ENCODE measurements at places on chromosomes 2 and 18.

DNA sequence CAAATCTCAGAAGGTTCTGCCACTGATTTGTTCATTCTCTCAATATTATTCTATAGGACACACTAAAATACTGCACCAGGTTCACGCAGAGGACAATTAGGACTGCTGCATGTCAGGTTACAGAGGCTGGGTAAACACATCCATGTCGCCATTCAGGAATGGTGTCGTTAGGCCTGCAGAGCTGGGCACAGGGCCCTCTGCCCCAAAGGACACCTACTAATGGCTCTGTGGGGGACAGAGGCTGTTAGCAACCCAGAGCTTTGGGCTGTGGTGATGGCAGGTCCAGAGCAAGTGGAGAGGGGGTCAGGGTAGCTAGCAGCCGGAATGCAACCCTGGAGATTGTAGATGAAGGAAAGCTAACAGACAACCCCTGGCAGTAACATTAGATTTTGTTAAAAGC is 115.9 kb downstream of the TTC32 start:
- no peak for DNase-seq

DNA sequence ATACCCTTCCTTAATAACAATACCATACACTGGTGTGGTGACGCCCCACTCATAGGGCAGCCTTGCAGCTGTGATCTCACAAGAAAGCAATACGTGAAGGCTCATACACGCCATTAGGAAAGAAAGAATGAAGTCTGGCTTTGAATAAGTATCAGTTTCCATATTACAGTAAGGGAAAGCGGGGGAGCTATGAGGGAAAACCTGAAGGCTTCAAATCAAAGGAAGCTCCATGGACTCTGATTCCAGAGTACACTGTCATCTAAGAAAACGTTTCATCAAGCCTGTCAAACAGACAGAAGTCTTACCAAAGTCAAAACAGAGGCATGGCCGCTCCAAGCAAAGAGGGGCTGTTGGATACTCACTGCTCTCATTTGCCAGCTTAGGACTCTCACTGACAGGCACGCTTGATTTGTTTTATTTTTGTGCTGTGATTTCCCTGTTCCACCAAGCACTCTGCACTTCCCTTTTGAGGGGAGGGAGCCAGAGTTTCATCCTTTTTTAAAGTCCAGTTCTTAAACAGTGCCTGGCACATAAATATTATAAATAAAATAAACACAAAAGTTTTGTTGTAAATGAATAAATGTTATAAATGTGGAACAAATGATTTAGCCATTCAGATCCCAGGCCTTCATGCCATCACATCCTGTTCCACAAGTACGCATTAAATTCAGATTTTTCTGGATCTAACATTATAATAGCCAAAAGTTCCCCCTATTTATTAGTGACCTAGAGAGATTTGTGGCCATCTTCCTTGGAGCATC is 221.2 kb downstream of the PIEZO2 start:
- no peak for DNase-seq

GRCh38 chr2:146158072-146158674 is 1638.3 kb upstream of the ZEB2 start:
- DNase-seq: no peak

DNA sequence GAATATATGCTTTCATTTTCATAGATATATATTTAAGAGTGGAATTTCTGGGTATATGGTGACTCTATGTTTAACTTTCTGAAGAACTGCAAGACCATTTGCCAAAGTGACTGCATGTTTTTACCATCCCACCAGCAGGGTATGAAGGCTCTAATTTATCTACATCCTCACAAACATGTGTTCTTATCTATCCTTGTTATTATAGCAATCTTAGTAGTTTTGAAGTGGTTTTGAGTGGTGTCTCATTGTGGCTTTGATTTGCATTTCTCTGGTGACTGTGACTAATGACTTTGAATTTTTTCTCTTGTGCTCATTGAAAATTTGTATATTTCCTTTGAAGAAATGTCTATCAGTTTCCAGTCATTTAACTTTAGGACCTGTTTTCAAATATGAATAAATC is 310.2 kb upstream of the NRP2 start:
- DNase-seq: no peak

DNA sequence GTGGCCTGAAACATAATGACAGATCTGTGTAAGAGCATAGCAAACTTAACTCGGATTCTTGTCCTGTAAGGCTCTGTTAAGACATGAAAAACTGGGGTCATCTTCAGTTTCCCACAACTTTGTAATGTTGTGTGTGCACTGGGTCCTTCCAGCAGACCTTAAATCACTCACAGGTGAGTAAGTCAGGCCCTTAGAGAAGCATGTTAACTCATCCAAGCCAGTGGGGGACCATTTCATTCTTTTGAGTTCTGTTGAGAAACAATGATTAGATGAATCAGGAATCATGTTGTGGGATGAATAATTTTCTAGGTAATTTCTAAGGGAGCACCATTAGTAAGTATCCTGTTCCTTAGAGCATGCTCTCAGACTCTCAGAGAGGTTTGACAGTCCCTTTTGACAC is 167.1 kb downstream of the ESCO1 start:
- DNase-seq: no peak

GRCh38 chr2:239609607-239610310 is 208.9 kb upstream of the HDAC4 start:
- no peak for DNase-seq

- DNase-seq: no peak
Measured at GRCh38 chr2:467543-467891, 179.6 kb upstream of the ALKAL2 start.

- DNase-seq: no peak
Measured at GRCh38 chr18:75358928-75359327, 68.6 kb downstream of the SMIM21 start.

- no peak for DNase-seq
Measured at GRCh38 chr2:105078906-105079495, 41.1 kb downstream of the MRPS9 start.

GRCh38 chr2:177741866-177742265 is 330.7 kb downstream of the PDE11A start:
- no peak for DNase-seq

DNA sequence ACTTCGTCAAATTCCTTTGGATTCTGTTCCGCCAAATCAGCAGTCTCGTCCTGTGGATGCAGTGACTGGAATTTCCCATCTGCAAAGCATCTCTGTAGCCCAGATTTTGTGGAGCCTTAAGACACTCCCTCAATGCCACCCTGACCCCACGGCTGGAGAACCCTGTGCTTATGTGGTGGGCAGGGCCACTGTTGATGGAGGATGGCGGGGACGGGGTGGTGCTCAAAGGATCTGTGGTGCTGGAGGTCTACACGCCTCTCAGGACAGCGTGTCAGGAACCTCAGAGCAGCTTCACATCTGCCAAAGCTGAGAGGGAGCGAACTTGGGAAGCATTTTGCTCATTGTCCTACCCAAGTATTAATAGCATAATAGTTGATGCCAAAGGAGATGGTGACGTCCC is 200.1 kb downstream of the MGAT5 start:
- DNase-seq: no peak

DNA sequence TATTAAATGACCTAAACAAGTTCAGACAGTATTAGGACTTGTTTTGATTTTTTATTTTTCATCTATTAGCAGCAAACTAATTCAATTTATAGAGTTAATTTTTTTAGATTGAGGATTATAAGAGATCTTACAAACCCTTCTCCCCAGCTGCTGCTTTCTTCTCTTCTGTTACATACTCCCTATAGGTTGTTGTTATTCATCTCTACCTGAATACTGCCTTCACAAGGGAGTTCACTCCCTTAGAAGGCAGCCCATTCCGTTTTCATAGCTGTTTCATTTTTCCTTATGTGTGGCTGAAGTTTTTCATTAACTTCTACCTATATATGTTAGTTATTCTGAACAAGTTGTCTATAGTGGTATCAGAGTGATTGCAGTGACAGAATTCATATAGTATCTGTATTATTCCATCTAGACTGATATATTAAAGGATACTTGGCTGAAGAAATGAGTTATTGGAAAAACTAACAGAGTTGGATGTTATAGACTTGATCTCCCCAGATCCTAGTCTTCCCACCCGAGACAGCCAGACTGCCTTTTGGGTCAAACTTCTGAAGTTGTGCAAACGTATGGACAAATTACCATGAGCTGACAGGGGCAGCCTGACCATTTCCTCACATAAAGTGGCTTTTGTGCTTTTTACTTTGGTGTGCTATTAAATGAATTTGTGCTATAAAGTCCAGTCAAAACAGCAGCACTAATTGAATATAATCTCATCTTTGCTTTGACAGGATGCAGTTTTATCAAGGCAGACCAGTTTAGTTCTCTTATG is 8.7 kb downstream of the GLS start:
- DNase-seq: no peak

- no peak for DNase-seq
Measured at GRCh38 chr2:49686291-49686690, 532.0 kb upstream of the FSHR start.

DNA sequence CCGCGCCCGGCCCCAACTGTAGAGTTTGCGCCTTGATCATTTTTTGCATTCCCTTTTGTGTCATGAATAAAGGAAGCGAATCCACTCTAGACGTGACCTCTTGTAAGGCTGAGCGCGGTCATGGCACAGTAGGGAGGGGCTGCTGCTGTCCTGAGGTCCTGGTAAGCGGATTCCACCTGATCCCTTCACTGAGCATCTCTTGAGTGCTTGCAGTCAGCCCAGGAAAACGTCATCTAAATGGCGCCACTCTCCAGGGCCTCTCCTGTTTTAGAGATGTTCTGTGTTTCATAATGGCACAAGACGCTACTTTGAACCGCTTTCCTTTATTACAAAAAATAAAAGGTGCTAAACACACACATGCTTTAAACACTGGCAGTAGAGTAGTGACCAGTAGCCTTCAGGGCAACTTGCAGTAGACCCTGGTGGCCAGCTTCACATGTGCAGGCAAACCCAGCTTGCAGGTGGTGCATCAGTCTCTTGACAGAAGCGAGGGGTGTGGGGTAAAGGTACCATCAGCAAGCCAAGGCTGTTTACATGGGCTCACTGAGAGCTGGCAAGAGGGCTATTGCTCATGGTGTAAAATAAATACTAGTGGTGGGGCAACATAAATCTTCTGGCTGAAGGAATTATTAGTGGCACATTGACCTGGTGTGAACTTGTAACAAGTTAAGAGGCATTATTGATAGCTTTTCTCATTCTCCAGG is 43.0 kb upstream of the ACKR3 start:
- DNase-seq: no peak

DNA sequence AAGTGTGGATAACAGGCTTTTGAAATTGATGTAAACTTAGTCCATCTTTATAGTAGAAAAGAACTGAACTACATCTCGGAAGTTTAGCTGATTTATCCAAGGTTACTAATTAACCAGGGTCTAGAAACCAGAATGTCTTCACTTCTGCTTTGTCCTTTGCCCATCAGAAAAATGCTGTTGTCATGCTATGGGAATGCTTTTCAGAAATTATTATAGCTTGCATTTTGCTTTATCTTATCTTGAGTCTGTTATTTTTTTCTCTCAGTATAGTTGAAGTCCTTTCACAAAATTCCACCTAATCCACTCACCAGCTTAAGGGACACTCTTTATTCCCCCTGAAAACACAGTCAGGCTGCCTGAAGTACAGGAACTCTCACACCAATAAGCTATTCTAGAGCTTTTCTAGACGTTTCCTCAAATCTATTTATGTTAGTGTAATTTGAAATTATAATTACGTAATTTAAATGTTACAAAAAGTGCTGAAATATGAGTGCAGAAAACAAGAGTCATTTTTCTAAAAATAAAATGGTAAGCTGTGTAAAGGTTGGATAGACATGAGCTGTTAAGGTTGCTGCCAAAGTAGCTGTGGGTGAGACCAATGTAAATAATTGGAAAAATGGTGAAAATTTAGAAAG is 456.3 kb downstream of the TGIF1 start:
- no peak for DNase-seq

- no peak for DNase-seq
Measured at GRCh38 chr2:237773826-237774225, 24.8 kb upstream of the RBM44 start.

DNA sequence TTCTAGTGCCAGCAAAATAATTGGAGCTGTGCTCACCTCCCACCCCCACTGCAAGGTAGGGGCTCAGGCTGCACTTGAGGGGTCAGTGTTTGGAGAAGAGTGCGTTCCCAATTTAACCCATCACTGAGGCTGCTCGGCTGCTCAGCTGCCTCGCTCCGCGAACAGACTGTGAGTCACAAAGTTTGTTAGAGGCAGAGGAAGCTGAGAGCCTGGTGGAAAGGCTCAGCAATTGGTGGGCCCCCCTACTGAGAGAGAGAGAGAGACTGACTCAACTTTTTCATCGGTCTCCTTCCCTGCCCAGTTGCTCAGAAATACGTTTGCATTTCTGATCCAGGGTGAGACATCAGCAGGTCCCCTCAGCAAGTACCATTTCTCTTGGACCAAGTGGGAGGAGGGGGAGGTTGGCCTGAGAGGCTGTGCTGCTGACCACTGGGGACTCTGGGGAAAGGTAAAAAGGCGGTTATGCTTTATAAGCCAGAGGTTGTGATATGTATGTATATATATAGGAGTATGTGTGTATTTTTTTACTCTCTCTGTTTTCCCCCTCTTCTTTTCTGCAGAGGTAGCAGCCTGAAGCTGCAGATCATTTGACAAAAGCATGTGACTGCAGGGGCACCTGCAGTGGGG is 1.5 kb downstream of the EFR3B start:
- DNase-seq: peak; percentile 45

- DNase-seq: no peak
Measured at GRCh38 chr2:223467196-223467595, 135.0 kb downstream of the SCG2 start.

DNA sequence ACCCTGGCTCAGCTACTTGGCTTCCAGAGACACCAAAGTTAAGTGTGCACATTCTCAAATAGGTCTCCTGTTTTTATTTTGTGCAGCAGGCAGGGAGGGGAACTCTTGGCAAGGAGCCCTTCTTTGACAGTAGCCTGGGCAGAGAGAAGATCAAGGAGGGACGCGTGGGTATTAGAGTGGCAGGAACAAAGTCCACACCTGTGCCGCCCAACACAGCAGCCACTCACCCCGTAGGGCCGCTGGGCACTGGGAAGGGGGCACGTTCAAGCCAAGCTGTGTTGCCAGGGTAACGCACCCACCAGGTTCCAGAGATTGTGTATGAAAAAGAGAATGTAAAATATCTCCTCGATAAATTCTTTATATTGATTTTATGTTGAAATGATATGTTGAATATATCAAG is 229.3 kb upstream of the AGAP1 start:
- no peak for DNase-seq

- no peak for DNase-seq
Measured at GRCh38 chr2:101828673-101829334, 131.3 kb downstream of the MAP4K4 start.

GRCh38 chr2:65999796-66000195 is 435.1 kb upstream of the MEIS1 start:
- DNase-seq: no peak

GRCh38 chr2:36367486-36367885 is 11.9 kb downstream of the CRIM1 start:
- no peak for DNase-seq

GRCh38 chr2:109126501-109126860 is 2.5 kb upstream of the SH3RF3 start:
- no peak for DNase-seq

- no peak for DNase-seq
Measured at GRCh38 chr2:230935130-230935430, 10.0 kb upstream of the GPR55 start.

- DNase-seq: no peak
Measured at GRCh38 chr18:7663366-7664312, 96.5 kb downstream of the PTPRM start.

- DNase-seq: no peak
Measured at GRCh38 chr2:197710424-197711042, 5.4 kb downstream of the MARS2 start.

GRCh38 chr2:204026294-204026693 is 89.7 kb downstream of the ICOS start:
- DNase-seq: no peak

GRCh38 chr2:22375096-22375495 is 1009.9 kb upstream of the KLHL29 start:
- DNase-seq: no peak

- no peak for DNase-seq
Measured at GRCh38 chr2:32952761-32953476, 6.2 kb downstream of the LTBP1 start.
